RPMI7951 (cell line): ENCODE measurements at places on chromosomes 5 and 9. TPM values are rescaled to one million over a fixed set of nuclear protein-coding genes. Genes with fewer than 3 reads are reported as not detected.

ASS1 gene
- total RNA-seq = 247 and 249 TPM in 2 replicates

DNA sequence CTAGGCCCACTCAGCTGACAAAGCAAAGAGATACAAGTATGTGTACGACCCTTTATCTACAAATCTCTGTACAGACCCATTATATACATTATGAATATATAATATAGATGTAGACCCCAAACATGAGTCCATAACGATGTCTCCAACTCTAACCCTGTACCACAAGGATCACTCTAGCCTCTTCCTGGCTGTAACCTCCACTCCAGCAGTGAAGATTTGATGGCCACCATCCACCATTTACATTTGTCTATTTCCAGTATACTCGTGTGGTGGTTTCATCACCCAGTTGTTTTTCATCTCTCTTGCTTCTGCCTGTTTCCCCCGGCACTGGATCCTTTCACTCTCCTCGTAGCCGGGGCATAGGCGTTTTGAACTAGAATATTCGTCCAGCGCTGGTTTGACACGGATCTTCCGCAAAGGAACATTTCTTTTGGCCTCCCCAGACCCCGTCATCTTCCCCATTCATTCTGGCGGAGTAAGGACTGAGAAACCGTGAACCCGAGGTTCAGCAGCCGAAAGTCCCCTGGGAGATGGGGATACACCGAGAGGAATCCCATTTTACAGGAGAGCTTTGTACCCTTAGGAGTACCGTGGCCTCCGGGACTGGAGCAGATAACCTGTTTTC lies 828 bp upstream of the TRIO start:
- peak; percentile 28 for DNase-seq

DNA sequence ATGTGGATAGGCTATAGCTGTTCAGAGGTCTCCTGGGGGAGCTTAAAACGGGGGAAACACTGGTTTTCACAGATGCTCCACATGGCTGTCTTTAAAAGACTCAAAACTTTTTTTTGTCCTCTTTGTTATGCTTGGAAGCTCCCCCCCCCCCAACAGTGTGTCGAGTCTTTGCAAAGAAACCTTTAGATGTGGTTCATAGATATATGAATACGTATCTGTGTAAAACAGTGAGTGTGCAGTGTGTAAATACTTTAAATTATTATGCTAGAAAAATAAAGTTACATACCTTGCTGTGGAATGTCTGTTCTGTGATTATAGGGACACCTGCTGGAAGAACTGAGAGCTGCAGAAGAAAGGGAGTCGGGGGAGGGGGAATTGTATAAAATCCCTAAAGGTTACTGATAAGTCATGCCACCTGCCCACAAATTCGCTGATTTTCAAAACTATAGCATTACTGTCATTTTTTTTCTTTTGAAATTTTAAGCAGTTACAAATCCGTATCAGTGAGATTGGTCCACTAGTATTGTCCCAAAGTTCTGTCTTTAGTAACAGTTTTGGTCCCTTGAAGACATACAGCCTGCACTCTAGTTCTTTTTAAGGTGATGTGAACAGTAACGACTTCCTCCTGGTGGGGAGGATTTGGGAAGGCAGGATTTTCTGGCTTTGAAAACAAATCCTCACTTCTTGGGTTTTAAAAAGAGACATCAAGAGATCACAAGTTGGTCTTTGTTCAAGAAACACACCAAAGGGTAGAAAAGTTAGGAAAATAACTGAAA lies 22.9 kb downstream of the RGMB start:
- peak; percentile 41 for DNase-seq

DNA sequence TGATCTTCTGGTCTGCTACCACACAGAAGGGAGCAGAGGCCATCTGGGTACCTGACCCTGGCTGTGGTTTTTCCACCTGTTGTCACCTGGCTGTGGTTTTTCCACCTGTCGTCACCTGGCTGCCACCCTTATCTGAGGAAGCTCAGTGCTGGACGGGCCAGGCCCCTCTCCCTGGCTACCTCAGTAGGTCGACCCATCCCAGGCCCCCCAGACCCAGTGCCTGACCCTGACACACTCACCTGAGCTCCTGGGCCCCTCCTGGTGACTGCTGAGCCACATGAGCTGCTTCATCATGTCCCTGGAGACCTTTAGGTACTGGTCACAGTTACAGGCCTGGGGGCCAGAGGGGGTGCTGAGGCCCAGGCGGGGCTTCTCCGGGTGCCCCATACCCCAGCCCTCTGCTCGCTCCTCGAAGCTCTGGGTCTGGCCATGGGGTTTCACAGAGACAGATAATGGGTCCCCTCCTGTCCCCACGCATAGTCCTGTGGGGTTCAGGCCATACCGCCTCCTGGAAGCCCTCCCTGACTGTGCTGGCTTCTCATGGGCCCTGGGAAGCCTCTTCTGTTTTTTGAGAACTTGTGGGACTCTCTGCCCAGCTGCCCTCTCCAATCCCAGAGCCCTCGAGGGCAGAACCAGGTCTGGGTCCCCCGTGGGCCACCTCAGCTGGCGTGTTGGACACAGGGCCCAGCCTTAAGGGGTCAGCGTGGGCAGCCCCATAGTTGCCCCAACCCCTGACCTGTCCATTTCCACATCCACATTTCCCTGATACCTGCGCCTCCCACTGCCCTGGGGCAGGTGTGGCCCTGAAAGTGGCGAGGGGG lies 7.5 kb upstream of the NRARP start:
- DNase-seq = no peak

DNA sequence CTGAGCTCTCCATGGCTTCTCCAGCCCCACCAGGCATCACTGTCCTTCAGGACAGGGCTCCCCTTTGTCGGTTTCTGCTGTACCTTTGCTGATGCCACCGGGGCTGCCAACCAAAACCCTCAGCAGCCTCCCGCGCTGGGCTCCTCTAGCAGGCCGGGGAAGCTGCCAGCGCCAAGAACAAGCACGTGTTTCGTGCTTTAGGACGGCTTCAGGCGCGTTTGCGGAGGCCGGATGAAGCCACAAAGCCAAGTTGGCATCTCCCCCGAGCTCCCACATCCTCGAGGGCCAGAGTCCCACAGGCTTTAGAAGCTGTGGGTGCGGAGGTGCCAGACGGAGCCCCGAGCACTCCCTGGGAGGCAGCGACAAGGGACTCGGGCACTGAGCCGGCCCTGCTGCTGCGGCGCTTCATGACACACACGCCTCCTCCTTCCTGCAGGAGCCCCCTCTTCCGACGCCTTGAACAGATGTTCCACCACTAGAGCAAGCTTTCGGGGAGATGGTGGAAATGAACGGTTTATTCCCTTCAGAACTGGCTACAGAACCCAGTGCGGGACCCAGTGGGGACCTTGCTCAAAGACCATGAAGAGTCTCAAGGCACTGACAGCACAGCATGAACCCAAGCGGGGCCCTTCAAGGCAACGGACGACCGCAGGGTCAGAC lies 36.7 kb downstream of the SARDH start:
- DNase-seq = peak; percentile 71

DND1 gene
- total RNA-seq = 0.10 and 0.12 TPM in 2 replicates

- DNase-seq = no peak
Measured at GRCh38 chr9:105129731-105130130, 114.7 kb upstream of the SLC44A1 start.

GRCh38 chr9:134919303-134919702 lies 1.6 kb upstream of the FCN1 start:
- DNase-seq = no peak

DNA sequence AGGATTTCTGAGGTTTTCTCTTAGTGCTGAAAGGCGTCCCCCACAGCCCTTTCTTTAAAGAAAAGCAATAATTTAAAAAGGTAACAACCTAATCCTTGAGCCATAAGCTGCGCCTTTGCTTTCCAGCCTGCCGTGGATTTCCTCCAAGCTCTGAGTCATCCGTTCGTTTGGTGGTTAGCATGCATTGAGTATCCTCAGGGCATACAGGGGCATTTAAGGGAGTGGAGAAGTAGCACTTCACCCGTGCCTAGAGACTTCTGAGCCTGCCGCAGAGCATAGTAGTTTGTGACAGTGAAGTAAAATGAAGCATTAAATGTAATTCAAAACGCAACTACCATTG lies 892 bp upstream of the TNC start:
- peak; percentile 98 for DNase-seq

- no peak for DNase-seq
Measured at GRCh38 chr5:63346451-63346850, 615.8 kb downstream of the HTR1A start.

DNA sequence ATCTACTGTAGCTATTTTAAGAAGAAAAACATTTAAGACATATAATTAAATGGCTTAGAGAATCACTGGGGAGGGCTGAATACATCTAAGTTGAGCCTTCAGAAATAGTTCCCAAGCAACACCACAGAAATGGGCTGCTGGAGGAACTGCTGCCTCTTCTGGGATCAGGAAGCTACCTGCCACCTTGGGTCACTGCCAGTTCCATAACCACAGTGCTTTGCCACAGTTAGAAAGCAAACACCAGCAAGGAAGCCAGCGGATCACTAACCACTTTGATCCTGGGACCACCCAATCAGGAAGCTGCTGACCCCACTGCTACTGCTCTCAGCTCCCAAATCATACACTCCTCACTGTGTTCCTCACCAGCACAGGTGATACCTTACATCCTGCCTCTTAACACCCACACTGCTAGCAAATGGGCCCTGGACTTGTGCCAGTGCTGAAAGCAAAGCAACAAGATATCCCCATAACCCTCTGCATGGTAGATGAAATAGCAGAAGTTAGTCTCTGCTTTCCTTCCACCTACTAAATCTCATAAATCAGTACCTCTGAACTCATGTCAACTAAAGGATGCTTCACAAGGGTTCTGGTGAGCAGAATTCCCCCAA lies 346.9 kb downstream of the DEPDC1B start:
- DNase-seq = no peak

- DNase-seq = no peak
Measured at GRCh38 chr9:69034071-69034470, 1.5 kb upstream of the FXN start.

DNA sequence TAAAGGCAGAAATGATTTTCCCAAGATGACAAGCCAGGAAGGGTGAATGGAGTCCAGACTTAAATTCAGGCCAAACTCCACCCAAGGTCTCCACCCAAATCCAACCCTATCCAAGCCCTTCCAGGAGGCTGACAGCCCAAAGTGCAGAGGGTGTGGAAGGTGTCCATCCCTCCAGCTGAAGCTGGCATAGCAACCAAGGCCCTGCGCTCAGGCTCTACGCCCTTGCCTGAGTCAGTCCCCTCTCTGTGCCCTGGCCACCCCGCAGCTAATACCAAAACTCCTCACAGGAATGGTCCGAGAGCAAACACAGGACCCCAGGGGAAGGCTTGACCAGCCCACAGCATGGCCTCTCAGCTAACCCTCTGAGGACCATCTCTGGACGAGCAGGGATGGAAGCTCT lies 2.1 kb downstream of the SEPTIN8 start:
- DNase-seq = no peak

RASGEF1C gene
- total RNA-seq = 0.24 and 2.0 TPM in 2 replicates

- DNase-seq = no peak
Measured at GRCh38 chr9:87310827-87311523, 186.7 kb upstream of the DAPK1 start.

DNA sequence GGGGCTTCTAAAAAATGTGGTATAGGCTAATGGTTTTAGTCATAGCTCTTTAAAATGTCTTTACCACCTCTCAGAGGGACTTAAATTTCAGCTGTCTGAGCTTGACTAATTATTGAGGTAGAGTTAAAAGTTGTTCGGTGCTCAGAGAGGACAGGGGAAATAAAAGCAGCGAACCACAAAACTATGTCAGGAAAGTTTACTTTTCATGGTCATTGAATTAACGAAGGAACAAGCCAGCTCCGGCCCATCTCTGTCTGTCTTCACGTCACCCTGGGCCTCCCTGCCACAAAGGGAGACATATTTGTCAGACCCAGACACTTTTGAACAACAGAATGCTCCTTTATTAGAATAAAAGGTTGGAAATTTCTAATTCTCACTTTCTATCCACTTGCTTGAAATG lies 98.8 kb upstream of the EFNA5 start:
- DNase-seq = no peak

DNA sequence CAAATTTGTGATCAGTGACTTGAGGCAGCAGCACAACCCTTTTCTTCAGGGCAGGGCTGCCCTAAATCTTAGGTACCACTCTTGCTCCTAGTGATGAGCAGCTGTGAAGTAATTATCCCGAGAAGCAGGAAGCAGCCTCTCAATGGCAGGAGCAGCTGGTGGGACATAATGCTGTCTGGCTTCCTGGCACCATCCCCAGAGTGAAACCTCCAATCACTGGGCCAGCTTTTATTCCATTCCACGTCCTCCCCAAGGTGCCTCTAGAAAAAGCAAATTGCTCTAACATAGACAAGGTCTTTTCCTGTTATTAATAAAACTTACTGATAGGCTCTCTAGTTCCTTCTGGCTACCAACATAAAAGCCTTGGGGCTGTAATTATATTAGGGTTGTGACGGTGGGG lies 154.0 kb downstream of the FRMD3 start:
- DNase-seq = no peak

SHB gene
- total RNA-seq = 10.0 and 10.7 TPM in 2 replicates

SLC25A2 gene
- total RNA-seq = 0.48 TPM in 1 of 2 replicates, not detected in the other

DNA sequence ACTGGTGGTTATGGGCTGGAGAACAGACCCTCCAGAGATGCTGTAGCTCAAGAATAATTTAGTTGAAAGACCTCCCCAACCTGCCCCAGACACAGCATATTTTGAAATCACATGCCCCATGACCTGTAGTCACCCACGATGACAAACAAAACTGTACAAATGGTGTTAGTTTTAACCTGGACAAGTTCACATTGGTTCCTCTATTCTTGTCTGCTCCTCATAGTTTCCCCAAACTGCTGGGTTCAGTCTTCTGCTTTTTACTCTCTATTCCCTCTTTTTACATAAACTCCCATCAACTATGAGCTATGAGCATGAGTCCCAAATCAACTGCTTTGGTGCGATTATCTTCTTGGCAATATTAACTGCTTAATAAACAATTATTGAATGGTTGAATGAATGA lies 365.3 kb upstream of the CLINT1 start:
- no peak for DNase-seq

DNA sequence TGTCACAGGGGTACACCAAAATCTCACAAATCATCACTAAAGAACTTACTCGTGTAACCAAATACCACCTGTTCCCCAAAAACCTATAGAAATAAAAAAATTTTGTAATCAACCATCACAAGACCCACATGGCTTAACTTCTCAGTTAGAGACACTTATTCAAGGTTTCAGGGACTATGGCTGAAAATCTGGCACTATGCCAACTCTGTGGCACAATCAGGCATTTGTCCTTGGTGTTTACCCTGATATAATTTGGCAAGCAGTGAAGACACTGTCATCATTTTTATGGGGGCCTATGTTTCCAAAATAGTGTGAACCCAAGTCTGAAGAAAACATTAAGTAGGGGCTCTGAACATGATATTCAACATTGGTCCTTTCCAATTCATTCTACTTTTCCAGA lies 59.0 kb downstream of the ZNF622 start:
- no peak for DNase-seq

DNA sequence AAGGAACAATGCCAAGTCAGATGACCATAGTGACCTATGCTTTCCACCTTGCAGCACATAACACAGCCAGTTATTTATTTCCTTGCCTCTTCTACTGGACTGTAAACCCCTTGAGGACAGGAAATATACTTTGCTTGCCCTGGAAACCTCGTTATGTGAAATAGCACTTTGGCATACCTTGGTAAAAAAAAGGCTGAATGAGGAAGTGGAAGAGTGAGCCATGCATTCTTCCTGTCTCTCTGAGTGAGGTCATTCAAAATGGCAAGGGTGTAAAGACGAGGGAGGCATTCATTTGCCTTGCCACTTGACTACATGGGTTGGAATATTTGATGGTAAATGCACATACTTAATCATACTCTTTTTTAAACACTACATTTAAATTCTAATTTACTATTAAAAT lies 42.8 kb upstream of the SVEP1 start:
- DNase-seq = no peak
